ENCODE measurements at places on chromosomes 2 and 18.

DNA sequence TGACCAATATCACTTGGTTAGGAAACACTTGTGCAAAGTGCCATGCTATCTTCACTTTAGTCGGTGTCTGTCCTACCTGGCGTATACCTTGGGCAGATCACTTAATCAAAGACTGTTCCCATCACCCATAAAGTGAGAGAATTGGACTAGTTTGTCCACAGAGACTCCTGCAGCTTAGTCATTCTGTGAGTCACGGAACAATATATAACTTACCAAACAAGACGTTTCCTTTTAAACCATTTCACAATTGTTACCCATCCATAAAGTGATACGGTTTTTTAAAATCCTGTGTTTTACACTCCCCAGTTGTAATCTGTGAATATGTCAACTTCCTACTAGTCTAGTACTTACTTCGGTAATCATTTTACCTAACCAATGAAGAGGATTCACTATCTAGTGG lies 499.3 kb upstream of the SMIM21 start:
- no peak for DNase-seq

DNA sequence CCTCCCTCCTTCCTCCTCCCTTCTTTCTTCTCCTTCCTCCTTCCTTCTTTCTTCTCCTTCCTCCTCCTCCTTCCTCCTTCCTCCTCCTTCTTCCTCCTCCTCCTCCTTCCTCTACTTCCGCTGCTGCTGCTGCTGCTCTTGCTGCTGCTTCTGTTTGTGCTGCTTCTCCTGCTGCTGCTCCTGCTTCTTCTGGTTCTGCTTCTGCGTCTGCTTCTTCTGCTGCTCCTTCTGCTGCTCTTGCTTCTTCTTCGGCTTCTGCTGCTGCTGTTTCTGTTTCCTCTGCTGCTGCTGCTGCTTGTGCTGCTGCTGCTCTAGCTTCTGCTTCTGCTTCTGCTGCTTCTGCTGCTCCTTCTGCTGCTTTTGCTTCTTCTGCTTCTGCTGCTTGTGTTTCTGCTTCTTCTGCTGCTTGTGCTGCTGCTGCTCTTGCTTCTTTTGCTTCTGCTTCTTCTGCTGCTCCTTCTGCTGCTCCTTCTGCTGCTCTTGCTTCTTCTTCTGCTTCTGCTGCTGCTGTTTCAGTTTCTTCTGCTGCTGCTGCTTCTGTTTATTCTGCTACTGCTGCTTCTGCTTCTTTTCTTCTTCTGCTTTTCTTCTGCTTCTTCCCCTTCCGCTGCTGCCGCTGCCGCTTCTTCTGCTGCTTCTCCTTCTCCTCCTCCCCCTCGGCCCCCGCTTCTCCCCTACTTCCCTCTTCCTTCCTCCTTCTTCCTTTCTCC lies 8.6 kb downstream of the SNRNP27 start:
- DNase-seq, result no peak

DNA sequence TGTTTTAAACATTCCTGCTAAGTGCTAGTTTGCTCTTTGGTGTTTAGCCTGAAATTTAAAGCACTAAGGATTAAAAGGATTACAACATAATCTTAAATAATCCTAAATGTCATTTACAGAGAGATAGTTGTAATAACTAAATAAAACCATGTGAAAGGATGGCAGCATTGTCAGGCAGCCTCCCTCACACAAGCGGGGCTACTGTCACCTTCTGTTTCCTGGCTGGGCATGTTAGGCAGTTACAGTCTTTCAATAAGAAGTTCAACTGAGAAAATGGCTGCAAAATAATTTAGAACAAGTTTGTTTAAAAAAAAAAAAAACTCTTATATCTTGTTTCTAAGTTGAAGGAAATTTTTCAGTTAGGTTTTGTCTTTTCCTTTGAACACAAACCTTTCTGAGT lies 124.9 kb downstream of the ARHGAP15 start:
- no peak for DNase-seq

DNA sequence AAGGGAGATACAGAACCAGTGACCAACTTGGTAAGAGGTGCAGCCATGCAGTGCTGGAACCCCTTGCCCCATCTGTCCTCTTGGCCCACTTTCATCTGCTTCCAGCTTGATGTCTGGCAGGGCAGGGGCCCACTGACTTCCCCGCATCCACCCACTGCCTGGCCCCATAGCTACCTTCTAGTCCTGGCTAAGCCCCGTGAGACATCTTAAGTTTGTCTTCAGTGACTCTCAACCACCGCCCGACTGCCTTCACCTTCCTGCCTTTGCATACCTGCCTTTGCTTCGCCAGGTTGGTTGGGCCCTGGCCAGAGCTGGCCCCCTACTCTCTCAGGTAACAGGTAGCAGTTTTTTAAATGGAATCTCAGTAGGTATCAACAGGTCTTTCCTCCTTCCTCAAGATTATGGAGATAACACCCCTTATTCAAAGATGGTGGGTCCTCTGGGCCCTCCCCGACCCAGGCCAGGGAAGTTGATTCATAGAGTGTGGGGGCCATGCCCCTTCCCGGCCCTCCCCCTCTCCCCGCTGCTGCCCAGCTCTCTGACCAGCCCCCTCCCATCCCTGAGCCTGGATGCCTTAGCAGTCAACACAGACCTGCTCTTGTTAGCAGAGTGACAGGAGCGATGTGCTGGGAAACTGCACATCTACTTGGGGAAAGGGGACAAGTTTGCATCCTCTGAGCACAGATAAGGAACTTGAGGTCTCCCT lies 2.8 kb downstream of the ARID5A start:
- DNase-seq, result no peak

- no peak for DNase-seq
These were observed 16.4 kb downstream of the GPR45 start for GRCh38 chr2:105257981-105258380.
